ENCODE measurements at places on chromosomes 4 and X. TPM values are rescaled to one million over a fixed set of nuclear protein-coding genes. Genes with fewer than 3 reads are reported as not detected.

LANCL3 gene
- total RNA-seq = 6.6 TPM

KDR gene
- 2.0 TPM for total RNA-seq

HS6ST2 gene
- 7.6 TPM for total RNA-seq

APEX2 gene
- 12.8 TPM for total RNA-seq

TSPAN6 gene
- 72.1 TPM for total RNA-seq

GLRA2 gene
- not detected for total RNA-seq

DNA sequence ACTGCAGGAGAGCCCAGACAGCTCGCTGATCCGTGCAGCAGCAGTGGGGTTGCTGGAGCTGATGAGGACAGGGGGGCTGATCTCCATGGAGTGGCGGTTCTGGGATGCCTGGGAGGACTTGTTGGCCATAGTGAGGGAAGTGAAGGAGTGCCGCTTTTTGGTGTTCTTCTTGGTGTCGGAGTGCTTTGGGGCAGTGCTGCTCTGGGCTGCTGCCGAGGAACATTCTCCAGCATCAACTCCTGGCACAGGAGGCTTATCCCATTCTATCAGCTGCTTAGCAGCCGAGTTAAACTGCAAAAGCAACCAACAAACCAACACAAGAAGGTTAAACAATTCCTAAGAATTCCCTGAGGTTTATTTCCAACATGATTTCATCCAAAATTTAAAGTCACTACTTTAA lies 126.3 kb upstream of the CBR4 start:
- no peak for DNase-seq
- H3K27me3 ChIP-seq = no peaks in the 10 kb centered on the region
- no peak overlapping the region for H3K27ac ChIP-seq

DNA sequence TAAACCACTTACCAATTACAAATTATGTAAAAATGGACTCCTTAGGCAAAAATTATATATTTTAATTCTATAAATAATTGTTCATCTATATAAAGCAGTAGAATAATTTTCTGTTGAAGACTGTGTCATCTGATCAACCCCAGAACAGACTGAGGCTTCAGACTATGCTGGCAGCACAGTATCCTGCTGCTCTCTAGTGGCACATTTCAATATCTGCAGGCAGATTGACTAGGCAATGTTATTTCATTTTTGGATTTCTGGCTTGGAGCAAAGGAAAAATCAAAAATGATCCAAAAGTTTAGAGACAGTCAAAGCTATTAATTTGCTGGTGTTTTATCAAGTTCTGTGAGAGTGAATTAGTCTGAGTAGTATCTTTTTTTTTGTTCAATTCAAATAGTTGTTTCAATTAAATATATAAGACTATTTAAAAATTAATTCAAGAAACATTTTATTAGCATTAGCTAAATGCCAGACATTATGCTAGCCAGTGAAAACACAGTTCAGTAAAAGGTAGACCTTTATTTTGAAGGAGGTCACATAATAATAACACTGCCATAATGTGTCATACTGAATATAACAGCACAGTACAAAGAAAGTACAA lies 21.3 kb upstream of the SULT1E1 start:
- DNase-seq = no peak
- no peak overlapping the region for H3K27ac ChIP-seq
- H3K4me3 ChIP-seq = no peak overlapping the region
- no peaks in the 10 kb centered on the region for H3K4me1 ChIP-seq
- no peaks in the 10 kb centered on the region for H3K36me3 ChIP-seq

DNA sequence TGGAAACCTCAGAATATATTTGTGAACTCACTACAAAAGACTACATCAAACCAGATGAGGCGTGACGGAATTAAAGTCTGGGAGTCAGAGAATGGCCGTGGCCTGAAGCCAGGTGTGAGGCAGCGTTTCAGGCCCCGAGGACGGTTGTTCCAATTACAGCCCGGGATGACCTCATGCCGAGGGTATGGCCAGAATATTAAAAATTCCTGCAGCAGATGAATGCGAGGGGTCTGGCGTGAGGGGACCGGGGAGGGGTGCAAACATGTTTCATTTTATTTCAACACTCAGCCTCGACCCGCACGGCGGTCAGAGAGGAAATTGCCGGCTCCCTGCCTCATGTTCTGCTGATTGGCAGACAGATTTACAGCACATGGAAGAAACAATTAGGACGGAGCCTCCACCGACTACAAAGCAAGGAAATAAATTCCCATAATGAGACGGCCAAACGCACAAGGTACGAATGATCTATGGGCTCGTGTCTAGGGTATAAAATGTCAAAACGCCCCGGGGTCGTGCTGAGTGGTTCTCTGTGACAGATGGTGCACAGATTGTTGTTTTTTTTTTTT lies 289.7 kb downstream of the SHOX start:
- H3K36me3 ChIP-seq = no peaks in the 10 kb centered on the region
- no peak overlapping the region for H3K27ac ChIP-seq
- no peaks in the 10 kb centered on the region for H3K27me3 ChIP-seq
- DNase-seq = no peak

- H3K27me3 ChIP-seq = no peaks in the 10 kb centered on the region
- no peaks in the 10 kb centered on the region for H3K36me3 ChIP-seq
- DNase-seq = no peak
- no peaks in the 10 kb centered on the region for H3K4me1 ChIP-seq
- H3K27ac ChIP-seq = no peak overlapping the region
Observed at GRCh38 chr4:123606946-123607542, 210.4 kb downstream of the SPRY1 start.

- H3K4me3 ChIP-seq = no peak overlapping the region
- H3K27me3 ChIP-seq = no peaks in the 10 kb centered on the region
- no peak overlapping the region for H3K27ac ChIP-seq
- H3K36me3 ChIP-seq = no peaks in the 10 kb centered on the region
- DNase-seq = no peak
Observed at GRCh38 chr4:4838051-4838935, 21.2 kb upstream of the MSX1 start.

- H3K27ac ChIP-seq = no peak overlapping the region
- no peaks in the 10 kb centered on the region for H3K4me1 ChIP-seq
- no peaks in the 10 kb centered on the region for H3K36me3 ChIP-seq
- no peak overlapping the region for H3K4me3 ChIP-seq
- no peak for DNase-seq
Observed at GRCh38 chr4:151796106-151796505, 35.3 kb upstream of the GATB start.

GRCh38 chr4:146835096-146835495 lies 110.6 kb downstream of the TTC29 start:
- no peak overlapping the region for H3K27ac ChIP-seq
- H3K36me3 ChIP-seq = no peaks in the 10 kb centered on the region
- H3K27me3 ChIP-seq = no peaks in the 10 kb centered on the region
- no peak for DNase-seq
- no peaks in the 10 kb centered on the region for H3K4me1 ChIP-seq

- H3K4me3 ChIP-seq = no peak overlapping the region
- H3K36me3 ChIP-seq = no peaks in the 10 kb centered on the region
- no peaks in the 10 kb centered on the region for H3K4me1 ChIP-seq
- DNase-seq = no peak
Observed at GRCh38 chrX:93585661-93586060, 87.7 kb downstream of the NAP1L3 start.

DNA sequence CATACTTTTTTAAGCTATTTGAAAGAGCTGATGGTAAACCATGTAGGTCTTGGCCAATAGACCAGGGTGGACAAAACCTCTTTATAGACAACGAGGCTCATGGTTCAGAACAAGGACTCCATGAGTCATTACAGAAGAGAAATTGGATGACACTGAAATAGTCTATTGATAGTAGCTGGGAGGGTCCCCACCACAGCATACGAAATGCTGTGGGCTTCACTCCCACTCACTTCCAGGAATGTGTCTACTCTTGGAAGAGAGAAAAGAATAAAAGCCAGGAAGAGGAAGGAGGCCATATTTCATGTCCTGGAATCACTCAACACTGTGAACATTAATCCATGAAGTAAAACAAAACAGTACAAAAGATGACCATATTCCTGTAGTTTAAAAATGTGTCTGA lies 82.3 kb upstream of the MXRA5 start:
- DNase-seq = no peak
- H3K4me1 ChIP-seq = no peaks in the 10 kb centered on the region
- H3K27me3 ChIP-seq = no peaks in the 10 kb centered on the region
- H3K36me3 ChIP-seq = no peaks in the 10 kb centered on the region
- no peak overlapping the region for H3K4me3 ChIP-seq
